ENCODE measurements at places on chromosomes 2 and 18.

GRCh38 chr2:233503947-233504637 lies 62.5 kb downstream of the USP40 start:
- DNase-seq = no peak

- peak; percentile 85 for DNase-seq
These were observed 32.2 kb downstream of the TMEFF2 start for GRCh38 chr2:192162392-192163042.

DNA sequence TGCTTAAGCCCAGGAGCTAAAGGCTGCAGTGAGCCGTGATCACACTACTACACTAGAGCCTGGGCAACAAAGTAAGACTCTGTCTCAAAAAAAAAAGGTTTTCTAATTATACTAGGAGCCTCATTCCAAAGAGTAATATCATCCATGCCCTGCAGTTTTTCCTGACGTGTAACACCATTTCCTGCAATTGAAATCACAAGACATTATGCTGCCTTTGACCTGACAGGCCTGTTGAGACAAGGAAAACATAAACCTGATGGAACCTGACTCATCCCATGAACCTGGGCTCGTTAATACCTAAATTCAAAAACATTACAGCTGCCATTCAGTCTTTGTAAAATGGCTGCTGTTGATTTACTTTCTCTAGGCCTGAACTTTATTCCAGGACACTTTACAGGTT lies 58.7 kb upstream of the PEX13 start:
- no peak for DNase-seq

DNA sequence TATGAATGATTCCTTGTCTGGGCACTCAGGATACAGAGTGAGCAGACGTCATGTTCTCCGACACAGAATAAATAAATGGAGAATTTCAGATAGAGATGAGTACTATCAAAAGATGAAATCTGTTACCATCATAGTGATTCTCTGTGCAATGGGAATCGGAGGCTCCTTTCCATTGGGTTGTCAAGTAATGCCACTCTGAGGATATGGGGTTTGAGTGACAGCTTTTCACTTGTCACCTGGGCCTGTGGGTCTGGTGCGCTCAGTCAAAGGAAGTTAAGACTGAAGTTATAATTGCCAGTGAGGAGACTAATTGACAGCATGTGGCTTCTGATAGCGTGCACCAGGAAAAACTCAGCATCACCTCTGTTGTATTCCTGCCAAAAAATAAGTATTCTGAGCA lies 387.2 kb downstream of the SOX11 start:
- no peak for DNase-seq

DNA sequence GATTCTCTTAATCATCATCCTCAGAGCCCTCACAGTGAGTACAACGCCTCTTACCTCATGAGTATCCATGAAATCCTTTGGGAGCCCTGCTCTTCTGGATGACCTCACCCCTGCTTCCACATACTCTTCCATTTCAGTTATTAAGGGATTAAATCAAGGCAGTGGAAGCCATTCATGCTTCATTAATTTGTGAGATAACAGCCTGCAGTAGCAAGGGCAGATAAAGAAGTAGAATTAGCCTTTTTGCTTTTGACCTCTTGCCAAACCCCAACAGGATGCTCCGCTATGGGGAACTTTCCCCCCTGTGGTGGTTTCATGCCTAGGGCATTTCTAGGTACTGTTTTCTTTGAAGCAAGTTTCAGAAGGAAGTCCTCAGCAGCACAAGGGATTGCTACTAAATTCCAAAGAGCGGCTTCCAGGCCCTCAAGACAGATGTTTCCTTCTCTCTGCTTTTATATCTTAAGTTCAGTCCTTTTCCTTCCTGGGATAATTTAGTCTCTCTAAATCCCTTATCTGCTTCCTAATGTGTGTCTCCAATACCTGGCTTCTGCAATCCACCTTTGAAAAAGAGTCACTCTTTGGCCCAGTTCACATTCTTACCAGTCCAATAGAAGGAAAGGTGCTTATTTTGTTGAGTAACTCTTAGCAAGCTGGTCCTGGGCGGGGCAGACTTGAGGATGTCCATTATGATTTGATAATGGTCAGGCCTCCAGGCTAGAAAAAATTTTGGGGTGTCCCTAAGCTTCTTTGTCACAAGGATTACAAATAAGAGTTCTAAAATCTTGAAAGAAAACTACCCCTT lies 76.9 kb downstream of the MYO1B start:
- DNase-seq = peak; percentile 8

Measured in NCI-H1694 (cell line).